ENCODE measurements at places on chromosomes 7 and 10. TPM values are rescaled to one million over a fixed set of nuclear protein-coding genes. Genes with fewer than 3 reads are reported as not detected.

The NACAD gene
- total RNA-seq: 5.1 TPM

The OR2A42 gene
- total RNA-seq: not detected

The GATA3 gene
- not detected for total RNA-seq

The C10orf67 gene
- total RNA-seq: 0.82 TPM

The TSPAN15 gene
- 64.6 TPM for total RNA-seq
